ENCODE measurements at places on chromosomes 4 and X. TPM values are rescaled to one million over a fixed set of nuclear protein-coding genes. Genes with fewer than 3 reads are reported as not detected.

DNA sequence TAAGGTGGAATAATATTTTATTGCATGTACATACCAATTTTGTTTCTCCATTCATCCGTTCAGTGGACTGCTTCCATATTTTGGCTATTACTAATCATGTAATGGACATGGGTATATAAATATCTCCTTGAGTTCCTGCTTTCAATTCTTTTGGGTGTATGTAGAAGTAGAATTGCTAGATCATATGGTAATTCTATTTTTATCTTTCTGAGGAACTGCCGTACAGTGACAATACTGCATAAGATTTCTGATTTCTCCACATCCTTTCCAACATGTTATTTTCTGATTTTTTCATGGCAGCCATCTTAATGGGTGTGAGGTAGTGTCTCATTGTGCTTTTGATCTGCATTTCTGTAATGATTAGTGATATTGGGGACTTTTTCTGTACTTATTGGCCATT is 19.2 kb downstream of the ALPK1 start:
- DNase-seq: no peak

DNA sequence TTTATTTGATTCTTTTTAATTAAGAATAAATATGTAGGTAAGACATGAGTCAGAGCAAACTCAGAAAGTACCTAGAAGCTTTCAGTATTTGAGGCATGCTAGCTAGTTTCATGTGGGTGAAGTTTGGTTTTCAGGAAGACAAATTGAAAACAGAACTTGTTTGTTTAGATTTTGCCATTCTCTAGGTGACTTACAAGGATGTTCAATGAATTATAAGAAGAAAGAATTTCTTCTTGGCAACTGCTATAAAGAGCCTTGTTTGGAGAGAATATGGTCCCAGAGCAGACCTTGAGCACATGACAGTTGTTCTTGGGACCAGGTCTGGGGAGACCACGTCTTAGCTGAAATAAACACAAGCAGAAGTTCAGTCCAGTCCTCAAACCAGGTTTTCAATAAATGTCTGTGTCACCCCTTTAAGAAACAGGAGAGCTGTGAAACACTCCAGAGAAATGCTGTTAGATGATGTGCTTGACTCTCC is 38.0 kb upstream of the IL21 start:
- no peak for DNase-seq

DNA sequence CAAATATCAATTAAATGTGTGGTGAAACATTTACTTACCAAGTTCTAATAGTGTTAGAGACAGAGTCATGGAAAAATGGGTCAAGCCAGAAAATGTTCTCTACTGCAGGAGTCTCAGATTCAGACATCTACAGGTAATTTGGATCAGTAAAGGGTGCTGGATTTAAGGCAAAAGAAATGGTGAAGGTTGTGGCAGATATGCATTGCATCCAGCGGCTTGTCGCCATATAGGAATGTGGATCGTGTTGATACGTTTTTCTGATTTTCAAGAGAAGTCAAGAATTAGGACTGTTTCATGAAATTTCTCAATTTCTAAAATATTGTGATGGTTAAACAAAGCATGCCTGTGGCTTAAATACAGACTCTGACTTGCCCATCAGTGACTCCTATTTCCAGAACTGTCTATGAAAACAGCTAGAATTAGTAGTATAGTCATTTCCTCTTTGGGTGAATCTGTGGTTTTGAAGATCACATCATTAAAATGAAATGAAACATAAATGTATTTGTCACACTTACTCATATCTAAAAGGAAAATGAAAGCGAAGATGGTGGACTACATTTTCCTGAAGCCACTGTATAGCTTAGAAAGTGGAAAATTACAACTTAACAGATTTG is 110.1 kb upstream of the VEGFC start:
- no peak for DNase-seq

GRCh38 chr4:147707892-147708672 is 23.8 kb upstream of the ARHGAP10 start:
- peak; percentile 22 for DNase-seq

GRCh38 chr4:85939595-85939994 is 420.3 kb downstream of the MAPK10 start:
- DNase-seq: no peak

- DNase-seq: no peak
These were observed 67.2 kb downstream of the SMARCAD1 start for GRCh38 chr4:94274912-94275311.

DNA sequence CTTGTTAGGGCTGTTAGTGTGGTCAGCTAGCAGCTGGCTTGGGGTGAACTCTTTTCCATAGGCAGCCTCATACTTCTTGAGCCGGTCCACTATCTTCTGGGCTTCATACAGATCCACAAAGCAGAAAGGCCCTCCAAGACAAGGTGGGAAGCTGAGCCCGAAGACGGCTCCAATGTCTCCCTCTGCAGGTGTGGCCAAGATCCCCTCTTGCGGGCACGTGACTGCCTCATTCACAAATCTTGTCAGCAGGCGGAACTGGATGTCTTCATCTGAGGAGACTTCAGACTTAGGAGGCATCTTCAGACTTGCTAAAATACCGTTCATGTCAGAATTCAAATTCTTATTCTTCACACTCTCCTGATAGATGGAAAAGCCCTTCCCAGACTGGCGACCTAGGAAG is 25.3 kb downstream of the CPE start:
- no peak for DNase-seq

DNA sequence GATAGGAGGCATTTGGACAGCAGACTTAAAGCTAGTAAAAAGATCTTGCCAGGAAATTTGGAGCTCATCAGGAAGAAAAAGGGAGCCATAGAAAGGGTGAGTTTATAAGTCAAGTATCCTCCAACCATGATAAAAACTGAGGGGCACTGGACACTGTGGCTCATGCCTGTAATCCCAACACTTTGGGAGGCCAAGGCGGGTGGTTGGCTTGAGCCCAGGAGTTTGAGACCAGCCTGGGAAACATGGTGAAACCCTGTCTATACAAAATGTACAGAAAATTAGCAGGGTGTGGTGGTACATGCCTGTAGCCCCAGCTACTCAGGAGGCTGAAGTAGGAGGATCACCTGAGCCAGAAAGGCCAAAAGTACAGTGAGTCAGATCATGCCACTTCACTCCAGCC is 48.7 kb downstream of the ANTXR2 start:
- no peak for DNase-seq

DNA sequence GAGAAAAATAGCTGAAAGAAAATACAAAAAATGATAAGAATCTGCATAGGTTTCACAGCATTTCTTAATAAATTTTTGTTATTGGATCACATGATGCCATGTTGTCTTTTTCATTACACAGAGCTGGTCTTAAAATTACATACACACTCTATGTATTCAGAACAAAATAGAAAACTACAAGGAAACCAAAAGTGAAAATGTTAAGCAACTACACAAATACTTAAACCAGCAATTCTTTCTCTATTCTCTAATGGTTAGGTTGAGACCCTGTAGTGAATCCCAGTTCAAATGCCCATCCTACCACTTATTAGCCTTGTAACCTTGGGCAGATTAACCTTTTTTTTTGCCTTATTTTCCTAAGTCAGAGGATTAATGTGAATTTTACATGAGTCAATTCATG is 2311.2 kb downstream of the PCDH7 start:
- DNase-seq: no peak

DNA sequence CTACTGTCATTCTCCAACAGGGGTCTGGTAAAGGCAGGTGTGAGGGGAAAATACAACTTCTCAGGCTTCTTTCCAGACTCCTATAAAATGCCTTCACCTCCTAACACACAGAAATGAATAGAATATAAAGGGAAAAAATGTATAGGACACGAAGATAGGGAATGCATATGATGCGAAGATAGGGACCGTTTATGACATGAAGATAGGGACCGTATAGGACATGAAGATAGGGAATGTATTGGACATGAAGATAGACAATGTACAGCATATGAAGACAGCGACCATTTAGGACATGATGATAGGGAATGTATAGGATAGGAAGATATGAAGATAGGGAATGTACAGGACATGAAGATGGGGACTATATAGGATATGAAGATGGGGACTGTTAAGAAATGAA is 10.5 kb downstream of the IRF2 start:
- no peak for DNase-seq

DNA sequence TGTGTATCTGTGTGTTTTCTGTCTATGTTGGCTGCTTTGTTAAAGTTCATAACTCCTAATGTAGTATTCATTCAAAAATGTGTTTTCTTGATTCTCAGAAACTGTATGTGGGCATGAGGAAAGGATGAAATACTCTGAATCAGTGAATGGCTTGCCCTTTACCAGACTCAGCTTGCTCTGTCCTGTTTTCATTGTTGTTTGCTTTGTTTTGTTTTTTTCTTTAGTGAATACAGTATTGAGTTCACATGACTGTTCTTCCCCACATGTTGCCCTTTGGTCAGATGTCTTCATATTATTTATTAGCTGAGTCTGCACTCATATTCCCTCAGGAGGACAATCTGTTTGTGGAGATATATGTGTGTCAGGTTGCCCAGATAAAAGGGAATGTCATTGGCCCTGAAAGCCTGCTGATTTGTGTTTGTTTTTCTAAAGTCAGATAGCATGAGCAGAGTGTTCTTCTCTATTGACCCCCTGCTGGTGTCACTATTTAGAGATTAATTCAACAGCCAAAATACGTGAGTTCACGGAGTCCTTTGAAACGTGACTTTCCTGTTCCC is 1184.4 kb downstream of the RPA4 start:
- DNase-seq: no peak

- peak; percentile 35 for DNase-seq
These were observed 321.0 kb upstream of the GRIA3 start for GRCh38 chrX:122863067-122863466.

GRCh38 chrX:55816023-55816422 is 98.5 kb downstream of the RRAGB start:
- DNase-seq: no peak

GRCh38 chrX:5163663-5164062 is 1065.0 kb downstream of the NLGN4X start:
- no peak for DNase-seq

DNA sequence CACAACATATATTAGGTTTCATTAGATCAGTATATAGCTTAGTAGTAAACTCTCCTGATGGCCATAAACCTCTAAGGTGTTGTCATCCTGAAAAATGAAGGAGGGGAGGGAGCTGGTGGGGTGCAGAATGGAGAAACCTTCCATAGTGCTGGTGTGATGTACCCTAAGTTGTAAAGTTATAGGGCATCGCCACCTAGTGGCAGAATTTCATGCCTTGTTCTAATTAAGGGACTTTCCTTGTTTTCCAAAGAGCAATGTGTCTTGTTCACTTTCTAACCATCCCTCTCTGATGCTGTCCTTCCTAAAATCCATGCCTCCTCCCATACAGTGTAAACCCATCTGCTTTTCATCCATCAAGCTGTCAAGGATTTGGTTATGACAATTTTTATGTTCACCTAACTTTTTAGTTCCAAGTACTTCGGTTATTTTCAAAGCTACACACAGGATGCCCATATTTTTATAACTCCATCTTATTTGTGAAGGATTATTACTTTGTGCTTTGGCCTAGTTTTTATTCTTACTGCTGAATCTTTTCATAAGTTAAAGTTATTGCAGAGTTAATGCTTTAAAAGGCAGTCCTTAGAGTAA is 4.5 kb downstream of the NBDY start:
- no peak for DNase-seq

DNA sequence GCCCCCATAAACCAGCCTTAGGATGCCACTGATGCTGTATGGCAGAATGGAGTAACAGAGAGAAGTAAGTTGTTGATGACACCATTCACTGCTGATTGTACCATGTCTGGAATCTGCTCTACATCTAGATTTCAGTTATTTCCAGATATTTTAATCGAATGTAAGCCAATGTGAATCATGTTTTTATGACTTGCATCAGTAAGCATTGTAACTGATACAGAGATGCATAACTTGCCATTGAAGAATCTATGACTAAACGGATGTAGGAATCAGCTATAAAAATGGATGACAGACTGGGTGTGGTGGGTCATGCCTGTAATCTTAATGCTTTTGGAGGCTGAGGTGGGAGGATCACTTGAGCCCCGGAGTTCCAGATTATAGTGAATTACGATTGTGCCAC is 161.0 kb upstream of the GATB start:
- DNase-seq: no peak

DNA sequence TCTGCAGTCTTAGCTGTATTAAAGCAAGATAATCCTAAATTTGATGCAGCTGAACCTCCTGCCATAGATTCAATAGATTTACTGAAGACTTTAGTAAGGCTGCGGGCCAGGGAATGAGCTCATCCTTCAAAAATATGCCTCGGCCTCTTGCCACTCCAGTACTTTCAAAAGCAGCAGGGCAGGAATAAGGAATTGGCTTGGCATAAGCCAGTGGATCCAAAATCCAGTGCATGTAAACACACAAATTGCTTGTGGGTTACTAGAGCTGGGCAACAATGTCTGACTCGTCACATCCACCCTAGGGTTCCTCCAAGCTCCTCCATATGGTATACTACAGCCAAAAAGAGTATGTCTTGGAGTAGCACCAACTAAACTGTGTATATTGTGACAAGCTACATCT is 165.0 kb downstream of the AMELX start:
- DNase-seq: no peak

DNA sequence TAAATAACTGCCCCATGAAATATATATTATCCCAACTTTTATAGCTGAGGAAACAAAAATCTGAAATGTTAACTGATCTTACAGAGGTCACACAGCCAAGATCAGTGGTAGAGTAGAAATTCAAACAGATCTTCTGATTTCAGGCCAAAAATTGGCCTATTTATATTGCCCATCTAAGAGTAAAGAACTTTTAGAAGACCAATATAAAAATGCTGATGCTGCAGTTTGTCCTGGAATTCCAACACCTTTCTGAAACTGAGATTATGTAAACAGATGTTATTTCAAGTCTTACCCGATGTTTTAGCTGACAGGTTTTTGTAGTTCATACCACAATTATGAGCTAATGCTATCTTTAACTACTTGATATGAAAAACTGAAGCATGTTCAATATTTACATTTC is 51.1 kb downstream of the SPANXN3 start:
- no peak for DNase-seq

DNA sequence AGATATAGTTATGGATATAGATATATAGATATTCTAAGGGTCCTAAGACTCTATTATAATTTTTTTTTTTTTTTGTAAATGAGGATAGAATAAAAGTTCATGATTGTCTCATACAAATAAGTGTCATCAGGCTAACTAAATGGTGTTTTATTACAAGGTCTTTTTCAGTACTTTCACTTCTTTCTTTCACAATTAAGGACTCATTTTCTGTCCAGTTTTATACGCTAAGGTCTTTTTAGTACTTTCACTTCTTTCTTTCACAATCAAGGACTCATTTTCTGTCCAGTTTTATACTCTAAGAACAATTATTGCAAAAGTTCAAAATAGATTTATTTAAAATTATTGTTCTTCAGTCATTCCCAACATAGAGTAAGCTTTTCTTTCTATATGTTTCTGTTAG is 32.7 kb downstream of the RUFY3 start:
- no peak for DNase-seq

SPIN2A gene
- 4.8 TPM for total RNA-seq

MAGEC2 gene
- total RNA-seq: not detected

ALAS2 gene
- 188 TPM for total RNA-seq

MSX1 gene
- total RNA-seq: 1.7 TPM

DGAT2L6 gene
- not detected for total RNA-seq

DMRTC1 gene
- total RNA-seq: not detected

PDK3 gene
- total RNA-seq: 12.8 TPM

MAGEA2B gene
- not detected for total RNA-seq

XAGE1A gene
- not detected for total RNA-seq

SCML1 gene
- total RNA-seq: 11.9 TPM

LAGE3 gene
- total RNA-seq: 38.5 TPM

Data from spinal cord (tissue), 10 donors.